ENCODE measurements at places on chromosomes 7 and 10.
A peak's percentile ranks its signal among the peaks of the same experiment; 100 is the strongest.

DNA sequence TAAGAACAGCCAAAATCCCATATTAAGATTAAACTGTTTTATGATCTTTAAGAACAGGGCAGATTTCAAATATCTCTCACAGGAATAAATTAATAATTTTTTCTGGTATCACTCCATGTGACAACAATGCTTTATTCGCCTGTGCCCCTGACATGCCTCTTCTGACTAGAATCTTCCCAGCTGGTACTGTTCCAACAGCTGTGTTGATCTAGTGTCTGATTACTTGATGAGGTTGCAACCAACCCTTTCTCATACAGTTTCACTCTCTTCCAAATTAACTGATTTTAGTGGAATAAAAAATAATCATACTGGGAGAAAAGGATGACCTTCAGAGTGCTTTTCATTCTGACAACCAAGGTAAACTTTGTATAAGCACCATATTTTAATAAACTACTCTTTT, 151.9 kb downstream of the CHRM2 start:
- DNase-seq, result no peak

DNA sequence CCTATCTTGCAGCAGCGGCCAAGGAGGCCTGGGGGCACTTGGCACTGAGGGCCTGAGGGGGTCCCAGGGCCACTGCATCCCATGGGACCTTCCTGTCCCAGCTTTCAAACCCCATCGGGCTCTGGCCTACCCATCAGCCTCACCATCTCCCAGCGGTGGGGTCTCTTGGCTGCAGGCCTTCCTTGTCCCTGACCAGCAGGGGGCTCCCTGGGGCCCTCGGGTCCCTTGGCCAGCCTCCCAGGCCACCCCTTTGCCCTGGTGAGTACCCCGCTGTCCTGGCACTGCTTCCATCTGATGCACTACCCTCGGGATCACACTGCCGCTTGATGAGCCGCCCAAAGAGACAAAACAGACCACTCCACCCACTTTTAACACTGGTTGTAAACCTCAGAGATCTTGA, 43.5 kb downstream of the YKT6 start:
- no peak for DNase-seq

DNA sequence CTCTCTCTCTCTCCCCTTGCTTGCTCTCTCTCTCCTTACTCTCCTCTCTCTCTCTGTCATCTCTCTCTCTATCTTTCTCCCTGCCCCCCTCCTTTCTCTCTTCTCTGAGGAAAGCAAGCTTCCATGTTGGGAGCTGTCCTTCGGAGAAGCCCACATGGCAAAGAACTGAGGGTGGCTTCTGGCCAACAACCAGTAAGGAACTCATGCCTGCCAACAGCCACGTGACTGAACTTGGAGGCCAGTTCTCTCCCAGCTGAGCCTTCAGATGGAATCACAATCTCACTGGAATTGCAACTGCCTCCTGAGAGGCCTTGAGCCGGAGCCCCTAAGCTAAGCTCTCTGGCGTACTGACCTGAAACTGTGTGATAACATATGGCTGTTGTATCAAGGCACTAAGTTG, 12.0 kb upstream of the DHTKD1 start:
- DNase-seq, result no peak

- DNase-seq, result no peak
Observed at GRCh38 chr10:6746782-6747181, 166.7 kb upstream of the PRKCQ start.

DNA sequence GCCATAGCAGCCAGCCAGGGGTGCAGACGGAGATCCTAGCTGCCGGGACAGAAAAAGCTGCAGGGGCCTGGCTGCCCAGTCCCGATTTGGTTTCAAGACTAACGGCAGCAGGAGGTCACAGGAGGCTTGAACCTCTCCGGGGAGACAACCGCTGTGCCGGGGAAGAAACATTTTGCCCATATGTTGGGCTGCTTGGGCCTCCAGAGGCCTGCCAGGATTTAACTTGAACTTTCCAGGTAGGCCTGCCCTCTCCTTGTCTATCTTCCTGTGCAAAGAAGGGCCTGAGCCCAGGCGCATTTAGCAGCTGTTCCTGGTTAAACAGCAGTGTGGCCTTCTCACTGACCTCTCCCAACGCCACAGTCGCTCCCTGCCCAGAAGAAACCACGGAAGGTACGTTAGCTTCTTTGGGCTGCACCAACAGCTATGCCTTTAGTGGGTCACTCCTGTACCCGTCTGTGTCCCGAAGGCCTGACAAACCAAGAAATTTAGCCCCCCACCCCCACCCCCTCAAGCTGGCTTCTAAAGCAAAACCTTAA, 17.1 kb upstream of the PTF1A start:
- DNase-seq, result no peak

DNA sequence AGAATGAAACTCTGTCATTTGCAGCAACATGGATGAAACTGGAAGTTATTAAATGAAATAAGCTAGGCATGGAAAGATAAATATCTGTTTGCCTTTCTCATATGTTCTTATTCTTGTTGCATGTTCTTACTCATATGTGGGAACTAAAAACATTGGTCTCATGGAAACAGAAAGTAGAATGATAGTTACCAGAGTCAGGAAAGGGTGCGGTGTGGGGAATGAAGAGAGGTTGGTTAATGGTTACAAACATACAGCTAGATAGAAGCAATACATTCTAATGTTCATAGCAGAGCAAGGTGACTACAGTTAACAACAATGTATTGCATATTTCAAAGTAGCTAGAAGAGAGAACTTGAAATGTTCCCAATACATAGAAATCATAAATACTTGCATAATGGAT, 105.1 kb downstream of the FAM107B start:
- DNase-seq, result no peak

- no peak for DNase-seq
Observed at GRCh38 chr7:151312831-151313809, 28.5 kb upstream of the NUB1 start.

DNA sequence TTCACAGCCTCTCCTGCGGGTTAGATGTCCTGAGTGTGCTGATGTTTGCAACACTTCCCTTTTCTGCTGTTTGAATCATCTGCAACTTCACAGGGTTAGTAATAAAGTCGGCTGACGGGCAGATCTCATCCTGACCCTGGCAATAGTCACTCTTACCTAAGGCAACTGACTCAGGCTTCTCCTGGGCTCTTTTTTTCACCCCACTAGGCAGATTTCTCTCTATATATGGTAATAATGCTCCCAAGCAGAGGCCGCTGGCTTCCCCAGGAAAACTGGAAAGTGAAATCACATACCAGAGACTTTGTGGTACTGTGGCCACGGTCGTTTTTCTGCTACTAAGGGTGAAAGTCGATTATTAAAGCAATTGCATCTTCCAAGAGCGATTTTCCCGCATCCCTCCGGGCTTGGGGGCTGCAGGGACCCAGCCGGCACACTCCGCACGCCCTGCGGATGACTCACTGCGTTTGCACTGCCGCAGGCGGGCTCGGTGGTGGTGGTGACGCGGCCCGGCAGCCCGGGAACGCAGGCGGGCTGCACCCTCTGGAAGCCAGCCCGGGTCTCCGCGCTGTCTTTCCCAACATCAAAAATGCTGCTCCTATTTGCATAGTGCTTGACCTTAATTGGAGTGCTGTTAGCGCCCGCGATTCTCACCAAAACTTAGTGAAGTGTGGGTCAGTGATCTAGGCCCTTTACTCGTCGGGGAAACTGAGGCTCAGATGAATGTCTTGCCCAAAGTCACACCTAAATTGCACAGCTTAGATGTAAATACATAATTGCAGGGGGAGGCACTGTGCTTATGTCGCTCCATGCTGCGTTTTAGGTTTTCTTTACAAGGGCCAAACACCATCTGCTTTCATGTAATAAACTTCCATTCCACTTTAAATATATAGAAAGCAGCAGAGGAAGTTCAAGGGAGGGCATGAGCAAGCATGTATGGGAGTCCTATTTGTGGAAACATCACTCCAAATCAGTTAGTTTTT, 47.6 kb upstream of the ITGB1 start:
- no peak for DNase-seq

GRCh38 chr7:70647801-70648498, 484.0 kb upstream of the GALNT17 start:
- DNase-seq, result no peak

DNA sequence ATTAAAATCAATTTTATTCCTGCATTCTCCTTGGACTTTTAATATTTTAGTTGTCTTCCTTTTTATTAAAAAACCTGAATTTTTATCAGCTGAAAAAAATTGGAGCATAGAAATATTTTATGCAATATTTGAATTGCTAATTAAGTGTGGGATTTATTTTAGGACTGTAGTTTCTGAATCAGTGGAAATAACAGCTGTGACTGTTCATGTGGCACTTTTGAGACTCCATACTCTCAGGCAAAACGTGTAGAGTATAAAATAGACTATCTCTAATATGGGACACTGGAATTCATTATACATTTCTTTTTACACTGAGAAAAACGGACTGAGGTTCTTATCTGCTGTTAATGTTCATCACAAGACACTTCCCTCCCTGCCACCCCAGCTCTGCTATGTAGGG, 558.3 kb upstream of the TPK1 start:
- no peak for DNase-seq

DNA sequence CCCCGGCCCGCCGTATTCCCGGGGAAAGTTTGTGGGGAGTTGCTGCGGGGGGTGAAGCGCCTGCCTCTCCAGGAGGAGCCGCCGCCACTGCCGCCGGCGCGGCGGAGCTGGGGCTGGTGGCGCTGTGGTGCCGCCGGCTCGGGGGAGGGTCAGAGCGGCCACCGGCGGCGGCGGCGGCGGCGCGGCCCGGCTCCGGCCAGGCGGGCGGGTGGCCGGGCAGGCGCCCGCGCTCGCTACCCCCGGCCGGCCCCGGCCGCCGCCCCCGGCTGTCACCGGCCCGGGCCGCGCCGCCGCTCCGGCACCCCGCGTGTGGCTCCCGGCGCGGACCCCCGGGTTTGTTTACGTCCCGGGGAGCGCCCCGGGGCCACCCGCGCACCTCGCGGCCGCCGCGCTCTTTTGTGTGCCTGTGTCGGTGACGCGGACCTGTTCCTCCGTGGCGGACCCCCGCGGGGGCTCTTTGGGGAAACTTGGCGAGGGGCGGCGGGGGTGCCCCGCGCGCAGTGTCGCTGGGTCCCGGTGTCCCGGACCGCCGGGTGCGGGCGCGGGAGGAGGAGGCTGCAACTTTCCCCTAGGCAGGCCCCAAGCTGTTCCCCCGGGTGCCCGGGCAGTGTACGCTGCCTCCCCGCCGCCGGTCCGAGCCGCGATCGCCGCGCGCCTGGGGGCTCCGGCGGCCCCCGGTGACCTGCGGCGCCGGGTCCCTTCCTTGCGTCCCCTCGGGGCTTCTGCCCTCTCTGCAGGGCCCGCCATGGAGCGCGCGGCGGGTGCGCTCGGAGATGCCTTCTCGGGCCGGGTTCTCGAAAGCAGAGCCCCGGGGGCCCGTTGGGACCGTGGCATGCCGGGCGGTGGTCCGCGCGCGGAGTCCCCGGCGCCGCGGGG, 593 bp upstream of the CUX1 start:
- DNase-seq, result no peak

DNA sequence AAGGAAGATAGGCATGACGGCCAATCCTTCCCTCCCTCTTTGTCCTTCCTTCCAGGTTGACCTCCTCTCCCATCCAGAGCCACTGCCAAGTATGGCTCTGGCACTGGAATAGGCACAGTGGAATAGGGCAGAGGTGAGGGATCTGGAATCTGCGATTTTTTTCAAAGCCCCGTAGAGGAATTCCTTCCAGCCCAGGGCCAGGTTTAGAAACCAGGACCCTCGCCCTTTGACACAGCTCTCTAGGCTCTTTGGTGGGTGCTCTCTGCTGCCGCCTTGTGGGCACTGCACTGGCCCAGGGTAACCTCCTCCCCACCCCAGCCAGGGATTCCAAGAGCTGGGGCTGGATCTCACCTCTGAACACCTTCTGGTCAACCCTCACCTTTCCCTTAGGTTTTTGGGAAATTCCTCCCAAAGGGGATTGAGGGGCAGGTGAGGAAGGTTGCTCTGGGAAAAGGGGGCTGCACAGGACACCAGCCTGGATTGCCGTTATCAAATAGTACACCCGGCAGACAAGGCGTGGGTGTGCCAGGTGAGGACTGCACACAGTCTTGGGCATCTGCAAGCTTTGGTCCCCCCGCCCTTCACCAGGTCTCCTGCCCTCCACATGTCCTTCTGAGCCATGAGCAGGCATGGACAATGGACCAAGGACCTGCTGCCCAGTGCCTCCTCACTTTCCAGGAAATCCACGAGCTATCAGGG, 22.8 kb downstream of the C10orf105 start:
- peak; percentile 44 for DNase-seq

All from activated naive CD4-positive, alpha-beta T cell (primary cell).